Naive thymus-derived CD8-positive, alpha-beta T cell (primary cell): ENCODE measurements at places on chromosomes 1 and 21. TPM values are rescaled to one million over a fixed set of nuclear protein-coding genes. Genes with fewer than 3 reads are reported as not detected.
A peak's percentile ranks its signal among the peaks of the same experiment; 100 is the strongest.

- H3K4me3 ChIP-seq: no peak overlapping the region
- peaks cover 10% of the 10 kb centered on the region for H3K27me3 ChIP-seq
- DNase-seq: no peak
- no peak overlapping the region for H3K27ac ChIP-seq
- H3K36me3 ChIP-seq: no peaks in the 10 kb centered on the region
These were observed 366.9 kb downstream of the S1PR1 start for GRCh38 chr1:101603726-101604125.

- H3K36me3 ChIP-seq: no peaks in the 10 kb centered on the region
- H3K27ac ChIP-seq: peak overlapping the region; percentile 44
- H3K4me1 ChIP-seq: peaks cover 28% of the 10 kb centered on the region
- H3K4me3 ChIP-seq: no peak overlapping the region
- no peak for DNase-seq
These were observed 5.7 kb upstream of the CSTB start for GRCh38 chr21:43781846-43782245.

HSD3B2 gene
- total RNA-seq: not detected

ITPKB gene
- total RNA-seq: 185 TPM

DNA sequence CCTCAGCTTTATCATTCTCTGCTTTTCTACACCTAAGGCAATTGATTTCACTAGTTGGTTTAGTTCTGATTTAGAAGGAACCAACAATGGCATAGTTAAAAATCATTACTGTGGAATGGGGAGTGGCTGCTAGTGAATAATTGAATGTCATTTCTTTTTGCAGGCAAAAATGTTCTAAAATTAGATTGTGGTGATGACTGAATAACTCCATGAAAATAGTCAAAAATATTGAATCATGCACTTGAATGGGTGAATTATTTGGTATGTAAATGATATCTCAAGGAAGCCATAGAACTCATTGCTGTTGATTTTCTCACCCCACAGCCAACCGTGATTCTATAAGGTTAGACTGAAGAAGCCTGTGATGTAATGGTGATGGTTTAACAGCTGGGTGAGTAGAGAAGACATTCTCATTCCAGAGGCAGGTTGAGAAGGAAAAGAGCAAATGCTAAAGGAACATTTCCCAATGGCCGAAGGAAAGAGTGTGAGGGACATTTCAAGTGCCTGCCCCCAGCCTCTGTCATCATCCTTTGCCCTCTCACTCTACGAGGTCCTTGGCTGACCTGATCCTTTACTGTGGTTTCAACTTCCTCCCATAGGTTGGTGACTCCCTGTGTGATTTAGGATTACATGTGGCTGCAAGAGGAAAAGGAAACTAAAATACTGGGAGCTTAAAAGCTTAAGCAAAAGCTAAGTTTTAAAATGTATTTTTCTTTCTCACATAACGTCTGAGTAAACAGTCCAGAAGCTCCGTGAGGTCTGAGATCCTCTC lies 12.5 kb downstream of the OVAAL start:
- peaks cover 16% of the 10 kb centered on the region for H3K27me3 ChIP-seq
- H3K27ac ChIP-seq: no peak overlapping the region
- no peaks in the 10 kb centered on the region for H3K36me3 ChIP-seq
- no peak overlapping the region for H3K4me3 ChIP-seq
- no peak for DNase-seq
- no peaks in the 10 kb centered on the region for H3K4me1 ChIP-seq
